Activated CD4-positive, alpha-beta T cell treated with anti-CD3 and anti-CD28 coated beads, Interleukin-2, Interleukin-6, amounts not matched to agents 100 ng/mL and 50 ng/mL, durations not matched to agents 16 hours and 8 hours (primary cell): ENCODE measurements at places on chromosomes 12 and 14.

DNA sequence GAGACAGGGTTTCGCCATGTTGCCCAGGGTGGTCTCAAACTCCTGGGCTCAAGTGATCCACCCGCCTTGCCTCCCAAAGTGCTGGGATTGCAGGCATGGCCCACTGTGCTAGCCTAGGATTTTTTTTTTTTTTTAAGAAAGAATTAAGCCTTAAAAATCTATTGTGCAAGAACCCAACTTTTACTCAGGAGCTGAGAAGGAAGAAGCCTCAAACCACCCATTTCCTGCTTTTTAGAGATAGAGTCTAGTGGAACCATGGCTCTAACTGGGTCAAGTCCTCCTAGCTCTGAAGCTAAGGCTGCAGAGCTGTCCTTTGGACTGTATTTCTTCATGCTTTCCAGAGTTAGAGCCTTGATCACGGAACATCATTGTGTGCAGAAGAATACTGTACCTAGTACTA, 1.3 kb upstream of the TSFM start:
- DNase-seq = no peak

DNA sequence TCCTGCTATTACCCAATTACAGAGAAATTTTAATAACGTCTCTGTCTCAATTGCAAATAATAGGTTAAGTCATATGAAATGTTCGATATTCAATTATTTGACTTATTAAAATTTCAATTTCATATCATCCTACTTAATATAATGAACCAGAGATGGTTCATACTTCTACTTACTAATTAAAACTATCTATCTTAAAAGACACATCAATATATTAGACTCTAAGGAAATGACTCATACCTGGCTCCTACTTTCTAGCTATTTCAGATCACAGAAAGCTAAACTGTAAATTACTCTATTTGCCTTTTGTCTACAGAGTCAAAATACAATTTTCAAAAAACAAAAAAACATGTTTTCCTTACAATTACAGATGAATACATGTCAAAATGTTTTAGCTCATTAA, 99.6 kb downstream of the CAPZA3 start:
- no peak for DNase-seq

- no peak for DNase-seq
Measured at GRCh38 chr12:16605642-16606116, 283 bp downstream of the LMO3 start.

DNA sequence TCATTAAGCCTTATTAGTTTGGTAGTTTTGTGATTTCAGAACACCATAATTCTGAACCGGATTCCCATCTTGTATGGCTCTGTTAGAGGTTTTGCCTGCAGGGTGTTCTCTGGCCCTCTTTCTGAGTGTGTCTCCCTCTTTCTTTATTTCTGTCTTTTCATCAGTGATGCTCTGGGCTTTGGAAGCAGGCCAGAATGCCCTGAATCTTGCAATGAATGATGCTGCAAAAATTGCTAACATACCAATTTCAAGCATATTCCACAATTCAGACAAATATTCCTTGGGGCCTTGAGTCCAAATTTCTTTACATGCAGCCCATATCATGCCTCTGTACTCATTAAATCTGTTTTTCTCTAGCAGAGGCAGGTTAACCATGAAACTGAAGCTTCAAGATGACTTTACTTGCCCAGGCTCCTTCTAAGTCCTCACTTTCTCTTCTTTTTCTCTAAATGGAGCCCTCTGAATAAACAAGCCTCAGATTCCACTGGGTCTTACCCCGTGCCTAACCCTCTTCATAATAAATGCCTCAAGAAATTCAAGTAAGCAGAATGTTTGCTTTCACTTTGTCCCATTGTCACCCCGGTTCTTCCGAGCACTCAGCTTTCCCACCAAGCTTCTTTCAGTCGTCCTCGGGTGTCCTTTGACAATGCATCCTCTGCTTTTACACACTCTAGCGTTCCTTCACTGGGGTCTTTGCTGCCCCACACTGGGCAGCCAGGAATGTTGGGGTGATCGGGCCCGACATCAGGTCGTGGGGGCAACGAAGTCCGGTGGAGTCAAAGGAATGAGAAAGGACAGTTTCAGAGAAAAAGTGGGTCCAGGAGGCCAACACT, 78.8 kb upstream of the SLC38A4 start:
- DNase-seq = no peak

DNA sequence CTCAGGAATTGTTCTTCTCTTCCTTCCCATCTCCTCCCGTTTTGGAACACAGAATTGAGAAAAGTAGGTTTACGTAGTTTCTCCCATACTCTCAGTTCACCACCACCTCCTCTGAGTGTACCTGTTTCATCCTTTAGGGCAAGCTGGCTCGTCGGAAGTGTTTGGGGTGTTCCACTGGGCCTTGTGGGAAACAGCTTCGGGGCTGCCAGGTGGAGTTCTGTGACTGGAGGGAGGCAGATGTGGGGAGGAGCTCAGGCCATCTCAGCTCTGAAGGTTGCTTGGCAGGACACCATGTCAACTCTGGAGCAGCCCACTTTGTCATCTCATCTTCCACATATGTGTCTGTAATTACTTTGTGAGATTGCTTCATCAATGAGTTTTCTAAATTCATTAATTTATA, 53.5 kb upstream of the RD3L start:
- no peak for DNase-seq

DNA sequence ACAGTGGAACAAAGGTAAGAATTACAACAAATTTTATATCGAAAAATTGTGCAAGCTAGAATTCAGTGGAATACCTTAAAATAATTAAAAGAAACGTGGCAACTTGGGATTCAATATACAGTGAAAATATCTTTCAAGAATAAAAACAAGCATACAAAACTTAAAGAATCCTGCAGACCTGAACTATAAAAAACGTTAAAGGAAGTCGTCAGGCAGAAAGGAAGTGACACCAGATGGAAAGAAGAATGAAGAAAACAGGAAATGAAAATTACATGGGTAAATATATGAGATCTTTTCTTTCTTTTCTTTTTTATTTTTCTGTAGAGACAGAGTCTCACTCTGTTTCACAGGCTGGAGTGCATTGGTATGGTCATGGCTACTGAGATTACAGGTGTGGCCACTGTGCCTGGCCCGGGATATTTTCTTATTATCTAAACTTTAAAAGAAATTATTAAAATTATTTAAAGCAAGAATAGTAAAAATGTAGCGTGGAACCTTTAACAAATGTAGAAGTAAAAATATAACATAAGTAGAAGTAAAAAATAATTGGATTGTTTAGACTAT, 4.7 kb downstream of the MGP start:
- DNase-seq = no peak

DNA sequence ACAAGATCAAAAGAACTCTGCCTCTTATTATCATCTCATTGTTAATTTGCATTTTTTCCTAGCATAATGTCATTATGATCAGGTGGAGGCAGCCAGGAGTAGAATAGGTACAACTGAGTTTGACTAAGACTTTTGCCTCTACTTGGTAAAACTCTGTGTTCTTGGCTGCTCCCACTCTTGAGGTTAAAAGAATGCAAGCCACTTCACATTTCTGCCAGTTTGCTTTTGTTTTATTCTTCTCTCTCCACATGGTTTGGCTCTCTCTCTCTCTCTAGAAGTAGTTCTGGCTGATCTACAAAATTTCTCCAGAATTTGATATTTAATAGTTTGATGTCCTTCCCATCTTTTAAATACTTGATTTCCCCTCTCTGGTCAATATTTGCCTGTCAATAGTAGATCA, 170.7 kb upstream of the E2F7 start:
- no peak for DNase-seq

GRCh38 chr12:76489737-76490136, 69.8 kb downstream of the OSBPL8 start:
- no peak for DNase-seq

GRCh38 chr12:112420740-112421139, 2.0 kb downstream of the PTPN11 start:
- no peak for DNase-seq

DNA sequence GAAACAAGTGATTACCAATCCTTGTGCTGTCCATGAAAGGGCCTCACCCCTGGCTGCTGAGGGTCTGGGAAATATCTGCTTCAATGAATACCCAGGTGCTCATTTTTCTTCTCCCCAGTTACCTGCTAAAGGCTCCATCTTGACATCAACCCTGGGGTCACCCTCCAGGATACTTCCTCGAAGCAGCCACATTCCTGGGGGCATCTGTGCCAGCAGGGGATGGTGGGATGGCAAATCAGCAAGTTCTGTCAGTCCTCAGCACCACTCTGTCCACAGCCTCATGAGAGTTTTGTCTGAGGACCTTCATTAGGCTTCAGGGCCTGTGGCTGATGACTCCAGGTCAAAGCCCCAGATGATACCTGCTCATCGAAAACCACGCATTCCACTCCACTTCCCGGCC, 124.8 kb downstream of the ZFP36L1 start:
- no peak for DNase-seq

GRCh38 chr12:51318846-51319599, 5.0 kb downstream of the BIN2 start:
- peak; percentile 62 for DNase-seq

DNA sequence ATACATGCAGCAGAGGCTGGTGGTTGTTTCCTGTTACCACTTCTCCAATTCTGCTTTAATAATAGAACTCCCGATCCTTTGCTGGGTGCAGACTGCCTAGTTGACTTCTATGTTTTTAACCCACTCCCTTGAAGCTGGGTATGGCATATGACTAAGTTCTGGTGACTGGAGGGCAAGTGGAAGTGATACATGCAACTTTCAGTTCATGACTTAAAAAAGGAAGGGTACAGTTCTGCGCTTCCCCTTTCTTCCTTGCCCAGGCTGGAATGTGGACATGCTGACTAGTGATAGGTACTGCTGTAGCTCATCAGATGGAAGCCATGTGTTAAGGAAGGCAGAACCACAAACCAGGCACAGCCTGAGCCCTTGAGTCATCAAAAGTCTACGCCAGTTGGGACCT, 2.4 kb upstream of the A2M start:
- no peak for DNase-seq

- DNase-seq = peak; percentile 38
Measured at GRCh38 chr14:64998455-64998931, 11.8 kb downstream of the FNTB start.

- no peak for DNase-seq
Measured at GRCh38 chr12:90333939-90334338, 621.0 kb downstream of the CCER1 start.

DNA sequence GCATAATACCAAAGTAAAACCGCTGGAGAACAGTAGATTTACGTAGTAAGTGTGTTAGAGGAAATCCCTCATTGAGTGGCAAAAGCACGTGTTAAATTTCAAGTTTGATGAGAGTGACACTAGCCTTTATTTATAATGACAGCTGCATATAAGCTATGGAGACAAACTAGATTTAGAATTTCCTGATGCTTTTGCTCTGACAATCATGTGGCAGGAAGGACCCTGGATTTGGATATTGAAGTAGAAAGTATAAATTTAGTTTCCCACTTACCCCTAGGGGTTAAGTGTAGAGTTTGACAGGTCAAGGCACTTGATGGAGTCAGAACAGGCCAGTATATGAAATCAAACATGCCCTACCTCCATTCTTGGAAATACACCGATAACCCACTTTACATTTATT, 983.1 kb downstream of the FLRT2 start:
- DNase-seq = no peak

GRCh38 chr12:14854586-14855183, 11.4 kb upstream of the ART4 start:
- DNase-seq = no peak

DNA sequence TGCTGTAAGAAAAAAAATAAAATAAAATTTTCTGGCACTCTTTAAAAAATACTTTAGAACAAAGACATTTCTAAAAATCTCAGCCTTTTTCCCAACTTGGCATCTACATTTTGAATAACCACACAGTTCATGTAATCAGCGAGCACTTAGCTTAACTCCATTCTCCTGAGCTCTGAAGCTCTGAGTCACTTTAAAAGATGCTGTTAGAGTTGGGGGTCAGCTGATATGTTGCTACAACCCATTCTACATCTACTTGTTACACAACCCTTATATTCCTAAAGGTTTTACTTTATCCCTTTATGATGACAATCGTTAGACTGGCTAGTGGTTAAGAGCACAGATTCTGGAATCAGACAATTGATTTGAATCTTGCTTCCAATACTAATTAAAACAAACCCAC, 48.3 kb downstream of the SLC41A2 start:
- DNase-seq = no peak

DNA sequence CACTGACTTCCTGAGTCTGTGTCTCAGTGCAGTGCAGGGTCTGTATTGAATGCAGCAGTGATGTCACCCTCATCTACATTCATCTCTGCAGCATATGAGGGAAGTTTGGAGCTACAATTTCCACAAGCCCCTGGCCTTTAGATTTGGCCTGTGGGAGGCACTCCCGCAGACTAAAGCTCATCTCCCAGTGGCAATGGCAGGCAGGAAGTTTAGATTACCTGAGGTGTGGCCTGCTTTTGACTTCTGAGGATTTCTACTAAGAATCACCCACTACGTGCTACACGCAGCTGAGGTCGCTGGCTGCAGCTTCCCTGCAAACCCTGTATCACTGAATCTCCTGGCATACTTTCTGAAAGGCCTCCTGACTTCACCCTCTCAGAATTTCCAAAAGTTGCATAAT, 202.2 kb upstream of the PRKD1 start:
- DNase-seq = no peak

DNA sequence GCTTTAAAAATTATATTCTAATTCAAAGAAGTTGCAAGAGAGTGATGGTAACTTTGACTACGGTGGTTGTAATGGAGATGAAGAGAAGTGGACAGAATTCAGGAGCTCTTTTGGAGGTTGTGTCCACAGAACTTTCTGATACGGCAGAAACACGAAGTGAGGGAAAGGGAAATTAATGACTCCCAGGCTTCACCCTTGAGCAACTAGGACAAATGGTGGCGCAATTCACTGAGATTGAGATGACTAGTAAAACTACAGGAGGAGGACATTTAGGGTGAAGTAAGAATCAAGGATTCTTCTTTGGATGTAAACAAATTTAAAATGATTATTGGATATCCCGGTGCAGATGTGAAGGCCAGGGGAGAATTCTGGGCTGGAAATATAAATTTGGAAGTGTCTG, 212.6 kb downstream of the PTPRO start:
- no peak for DNase-seq

GRCh38 chr12:22588817-22589216, 36.2 kb upstream of the ETNK1 start:
- no peak for DNase-seq

- DNase-seq = no peak
Measured at GRCh38 chr12:58645946-58646345, 274.4 kb downstream of the LRIG3 start.

GRCh38 chr14:102182190-102182589, 42.5 kb downstream of the WDR20 start:
- peak; percentile 61 for DNase-seq

- no peak for DNase-seq
Measured at GRCh38 chr14:59336098-59336497, 129.1 kb downstream of the GPR135 start.

DNA sequence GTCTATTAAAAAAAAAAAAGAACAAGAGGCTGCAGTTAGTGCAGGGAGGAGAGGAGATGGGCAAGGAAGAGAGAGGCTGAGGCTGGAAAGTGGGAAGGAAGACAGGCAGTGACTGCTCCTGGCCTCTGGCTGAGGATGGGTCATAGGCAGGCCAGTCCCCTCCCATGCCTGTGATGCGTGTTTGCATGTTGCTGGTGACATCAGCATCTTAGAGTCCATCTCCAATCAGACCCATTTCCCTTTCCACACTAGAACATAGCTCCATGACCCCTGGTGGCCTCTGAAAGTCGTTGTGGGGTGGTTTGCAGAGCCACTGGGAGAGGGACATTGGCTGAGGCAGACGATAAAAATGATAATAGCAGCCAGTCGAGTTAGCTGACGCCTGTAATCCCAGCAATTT, 132.9 kb downstream of the PTPN11 start:
- no peak for DNase-seq
